ENCODE measurements at places on chromosomes 3 and 15.

- no peak for DNase-seq
Measured at GRCh38 chr3:129658110-129658843, 51.8 kb upstream of the PLXND1 start.

DNA sequence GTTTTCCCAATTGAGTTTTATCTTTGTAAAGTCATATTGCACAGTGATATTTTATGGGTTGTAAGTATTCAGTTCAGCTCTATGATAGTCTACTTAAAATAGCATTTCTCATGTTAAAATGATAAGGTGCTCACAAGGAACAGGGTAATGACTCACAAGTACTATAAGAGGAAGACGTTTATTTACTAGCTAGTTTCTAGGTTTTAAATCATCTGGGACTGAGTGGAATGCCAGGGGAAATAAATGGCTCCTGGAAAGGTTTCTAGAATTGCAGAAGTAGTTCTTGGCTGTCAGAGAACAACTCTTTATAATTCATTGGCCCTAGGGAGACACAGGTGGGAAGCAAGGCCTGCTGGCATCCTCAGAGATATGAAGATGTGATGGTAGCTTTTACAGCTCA lies 112.8 kb downstream of the CHDH start:
- no peak for DNase-seq

DNA sequence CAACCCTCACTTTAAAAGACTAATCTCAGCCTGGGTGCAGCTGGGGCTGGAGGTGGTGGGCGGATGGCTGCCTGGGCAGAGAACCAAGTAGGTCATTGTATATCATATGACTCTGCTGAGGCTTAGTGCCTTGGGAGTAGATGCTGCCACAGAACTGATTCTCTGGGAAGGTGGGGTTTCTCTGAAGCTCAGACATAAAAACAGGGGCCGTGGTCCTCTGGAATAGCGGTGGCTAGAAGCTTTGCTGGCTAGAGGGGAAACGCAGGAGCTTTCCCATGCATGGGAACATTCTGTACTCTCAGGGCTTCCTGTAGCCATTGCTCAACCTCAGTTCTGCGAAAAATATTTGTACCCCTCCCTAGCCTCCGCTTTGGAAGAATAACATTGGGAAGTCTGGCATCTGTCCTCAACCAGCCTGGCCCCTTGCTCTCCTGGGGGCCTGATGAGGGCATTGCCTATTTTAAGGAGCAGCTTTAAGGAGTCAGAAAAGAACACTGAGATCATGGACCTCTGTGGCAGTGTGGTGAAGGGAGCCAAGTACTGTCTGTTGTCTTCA lies 14.7 kb downstream of the TIMP4 start:
- peak; percentile 14 for DNase-seq

GRCh38 chr15:43250785-43251184 lies 15.9 kb downstream of the TGM5 start:
- DNase-seq: no peak

DNA sequence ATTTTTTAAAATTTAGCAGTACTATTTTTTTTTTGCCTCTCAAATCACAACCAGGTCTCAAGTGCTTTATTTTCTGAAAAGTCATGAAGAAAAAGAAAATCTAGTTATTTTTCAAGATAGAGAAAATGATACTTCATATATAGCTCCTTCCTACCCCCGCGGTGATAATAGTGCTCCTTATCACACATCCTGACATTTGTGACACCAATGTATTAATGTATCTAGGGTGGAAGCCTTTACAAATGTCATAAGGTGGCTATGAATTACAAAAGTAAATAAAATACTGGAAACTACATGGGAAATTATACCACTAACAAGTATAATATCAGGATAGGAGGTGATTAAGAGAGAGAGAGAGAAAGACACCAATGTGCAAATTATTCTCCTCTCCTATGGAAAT lies 582.2 kb downstream of the UNC13C start:
- no peak for DNase-seq

- no peak for DNase-seq
Measured at GRCh38 chr3:121748680-121749275, 763 bp downstream of the GOLGB1 start.

- DNase-seq: no peak
Measured at GRCh38 chr3:150544041-150544440, 2.3 kb downstream of the SERP1 start.

GRCh38 chr15:99476413-99477222 lies 89.2 kb upstream of the MEF2A start:
- DNase-seq: peak; percentile 67

- DNase-seq: no peak
Measured at GRCh38 chr3:179881791-179882190, 154.9 kb downstream of the PEX5L start.

DNA sequence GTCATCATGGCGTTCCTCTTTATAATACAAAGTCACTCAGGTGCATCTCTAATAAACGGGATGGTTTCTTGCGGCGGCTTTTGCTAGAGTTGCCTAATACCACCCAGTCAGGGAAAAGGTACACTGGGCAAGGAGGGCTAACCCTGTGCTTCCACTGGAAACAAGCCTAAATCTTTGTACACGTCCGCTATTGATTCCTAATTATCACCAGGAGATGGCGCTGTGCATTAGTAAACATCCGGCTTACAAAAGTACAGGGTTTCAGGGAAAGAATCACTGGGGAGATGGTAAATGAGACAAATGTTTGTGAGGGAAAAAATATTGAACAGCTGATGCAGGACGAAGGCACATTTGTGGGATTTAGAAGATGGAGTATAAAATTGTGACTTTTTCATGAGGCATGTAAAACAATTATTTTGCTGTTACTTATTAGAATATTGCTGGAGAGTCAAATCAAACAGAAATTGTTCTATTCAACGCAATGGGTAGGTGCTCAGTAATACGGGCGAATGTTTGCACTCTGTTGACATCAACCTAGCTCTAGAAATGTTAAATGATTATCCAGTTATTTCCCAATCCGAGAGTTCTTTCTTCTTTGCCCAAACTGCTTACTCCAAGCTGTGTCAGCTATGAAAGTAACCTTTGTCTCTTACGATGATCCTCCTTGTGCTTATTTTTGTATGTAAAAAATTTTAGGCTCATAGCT lies 50.6 kb downstream of the GMNC start:
- peak; percentile 41 for DNase-seq

GRCh38 chr3:125152951-125153350 lies 59.6 kb downstream of the SLC12A8 start:
- no peak for DNase-seq

GRCh38 chr15:31236184-31237042 lies 90.2 kb upstream of the KLF13 start:
- peak; percentile 84 for DNase-seq

DNA sequence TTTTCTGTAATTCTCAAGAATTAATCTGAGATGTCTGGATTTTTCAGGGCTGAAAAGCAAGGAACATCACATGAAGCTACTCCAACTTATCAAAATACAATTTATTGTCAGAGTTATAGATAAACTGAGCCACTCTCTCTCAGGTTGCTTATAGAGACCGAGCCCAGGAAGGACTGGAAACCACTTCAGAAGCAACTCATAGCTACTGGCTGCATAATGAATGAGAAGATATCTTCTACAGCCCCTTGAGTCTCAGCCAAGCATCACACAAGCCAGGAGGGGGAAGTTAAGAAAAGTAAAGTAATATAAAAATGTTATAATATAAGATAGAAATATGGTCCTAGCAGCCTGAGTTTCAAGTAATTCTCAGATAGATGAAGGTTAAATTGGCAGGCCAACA lies 186.0 kb downstream of the TNIK start:
- no peak for DNase-seq

DNA sequence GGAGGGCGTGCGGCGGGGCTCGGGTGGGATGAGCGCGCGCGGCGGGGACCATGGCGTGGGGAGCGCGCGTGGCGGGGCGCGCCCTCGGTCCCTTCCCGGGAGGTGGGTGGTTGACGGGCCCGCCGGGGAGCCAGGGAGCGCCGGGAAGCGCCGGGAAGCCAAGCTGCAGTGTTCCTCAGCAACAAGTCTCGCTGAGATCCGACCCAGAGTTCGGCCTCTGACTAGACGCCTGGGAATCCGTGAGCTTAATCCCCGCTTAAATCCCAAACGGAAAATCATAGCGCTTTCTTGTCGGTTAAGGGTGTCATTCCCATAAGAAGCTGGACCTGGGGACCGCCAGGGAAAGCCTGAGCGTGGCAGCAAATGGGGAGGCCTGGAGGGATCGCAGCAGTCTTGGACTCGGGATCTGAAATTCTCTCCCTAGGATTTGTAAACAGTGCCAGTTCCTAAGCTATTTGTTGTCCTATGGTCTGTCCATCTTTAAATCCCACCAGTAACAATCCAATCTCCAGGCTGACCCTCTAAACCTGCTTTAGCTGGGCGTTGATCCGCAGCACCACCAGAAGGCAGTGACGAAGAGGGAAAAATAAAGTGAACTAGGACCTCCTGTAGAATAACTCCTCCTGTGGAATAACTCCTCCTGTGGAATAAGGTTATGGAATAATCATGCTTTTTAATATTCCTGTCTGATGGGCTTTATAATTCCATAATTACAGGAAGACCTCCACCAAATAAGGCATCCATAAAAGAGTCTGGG lies 570 bp upstream of the NEDD4 start:
- peak; percentile 37 for DNase-seq

GRCh38 chr3:110900576-110900975 lies 171.0 kb upstream of the NECTIN3 start:
- peak; percentile 15 for DNase-seq

DNA sequence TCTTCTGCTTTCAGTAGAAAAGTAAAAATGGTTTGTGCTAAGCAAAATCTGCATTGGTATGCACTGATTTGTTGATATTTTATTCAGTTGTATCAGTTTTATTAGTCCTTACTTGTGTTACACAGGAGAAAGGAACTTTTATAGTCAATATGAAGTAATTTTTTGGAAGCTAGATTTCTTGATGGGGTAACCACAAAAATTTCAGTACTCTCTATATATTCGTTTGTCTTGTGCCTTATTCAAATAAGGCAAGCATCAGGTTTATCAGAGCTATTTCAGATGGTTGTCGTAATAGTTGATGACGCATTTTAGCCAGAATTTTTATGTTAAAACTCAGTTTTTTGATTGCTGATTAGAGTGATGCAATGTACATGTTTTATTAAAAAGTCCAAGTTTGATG lies 50.7 kb upstream of the NIPA1 start:
- no peak for DNase-seq

DNA sequence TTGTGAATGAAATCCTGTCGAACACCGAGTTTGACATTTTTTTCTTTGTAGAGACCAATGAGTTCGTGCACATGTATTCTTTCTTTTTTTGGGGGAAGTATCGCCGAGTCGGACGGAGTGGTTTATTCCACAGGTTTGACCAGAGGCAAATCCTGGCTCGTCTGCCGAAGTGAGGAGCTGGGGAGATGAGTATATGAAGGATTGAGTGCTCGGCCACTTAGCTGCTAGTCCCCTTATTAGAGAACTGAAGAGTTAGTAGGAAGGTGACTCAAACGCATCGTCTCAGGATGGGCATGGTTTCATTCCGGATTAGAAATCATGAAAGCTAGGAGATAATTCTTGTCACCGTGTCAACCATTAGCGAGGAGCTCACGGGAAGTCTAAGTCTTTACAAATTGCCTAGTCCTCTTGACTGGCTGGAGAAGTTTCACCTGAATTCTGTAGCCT lies 154.7 kb upstream of the GOLIM4 start:
- DNase-seq: peak; percentile 5

- peak; percentile 23 for DNase-seq
Measured at GRCh38 chr3:148992027-148992634, 791 bp downstream of the GYG1 start.

DNA sequence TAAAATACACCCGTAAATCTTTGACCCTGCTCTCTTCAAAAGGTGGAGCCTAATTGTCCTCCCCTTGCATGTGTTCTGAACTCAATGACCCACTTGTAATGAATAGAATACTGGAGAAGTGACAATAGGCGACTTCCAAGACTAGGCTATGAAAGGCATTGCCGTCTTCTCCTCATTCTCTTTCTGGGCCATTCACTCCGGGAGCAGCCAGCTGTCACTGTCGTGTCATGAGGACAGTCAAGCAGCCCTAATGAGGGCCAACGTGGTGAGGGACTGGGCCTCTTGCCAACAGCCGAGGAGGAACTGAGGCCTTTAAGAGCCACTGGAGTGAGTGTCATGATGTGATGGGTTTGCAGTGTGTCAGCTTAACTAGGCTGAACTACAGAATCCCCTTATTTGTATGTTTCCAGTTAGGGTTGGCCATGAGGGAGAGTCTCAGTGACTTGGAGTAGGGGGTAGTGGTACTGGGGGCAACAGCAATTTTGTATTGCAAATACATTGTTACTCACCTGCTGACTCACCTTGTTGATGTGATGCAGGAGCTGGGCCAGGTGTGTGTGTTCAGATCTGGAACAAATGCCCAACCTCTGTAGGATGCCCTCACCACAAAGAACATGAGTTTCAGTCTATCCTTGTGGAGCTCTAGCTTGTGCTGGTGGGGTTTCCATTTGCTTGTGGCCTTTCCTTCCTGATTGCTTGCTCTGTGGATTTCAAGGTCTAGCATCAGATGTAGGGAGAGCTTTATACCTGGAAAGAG lies 188.5 kb upstream of the PROK2 start:
- no peak for DNase-seq

DNA sequence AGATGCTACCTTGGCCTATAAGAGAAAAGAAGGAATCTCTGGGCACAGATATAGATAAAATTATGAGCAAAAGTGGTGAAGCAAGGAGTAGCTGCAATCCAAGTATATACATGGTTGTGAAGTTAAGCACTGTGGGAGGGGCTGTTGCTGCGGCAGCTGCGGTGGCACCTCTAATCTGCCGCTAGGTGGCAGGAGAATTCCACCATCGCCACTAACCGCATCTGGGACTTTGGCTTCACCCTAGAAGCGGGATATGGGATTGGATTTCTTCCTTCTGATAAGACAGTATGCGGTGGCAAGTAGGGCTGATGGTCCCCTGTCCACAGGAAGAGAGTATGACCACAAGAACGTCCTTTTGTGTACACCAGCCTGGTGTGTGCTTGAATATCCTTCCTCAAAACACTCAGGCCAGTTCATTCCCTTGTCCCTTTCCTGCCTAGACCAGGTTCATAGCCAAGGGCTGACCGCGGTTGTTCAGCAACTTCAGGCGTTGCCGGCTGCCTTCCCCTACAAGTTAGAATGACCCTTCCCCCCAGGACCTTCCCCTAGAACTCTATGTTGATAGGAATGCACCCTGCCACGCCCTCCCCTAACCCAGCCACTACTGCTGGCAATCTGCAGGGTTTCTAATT lies 5.1 kb downstream of the MAGEL2 start:
- DNase-seq: peak; percentile 3

- DNase-seq: no peak
Measured at GRCh38 chr3:183392186-183393034, 36.0 kb downstream of the MCF2L2 start.

DNA sequence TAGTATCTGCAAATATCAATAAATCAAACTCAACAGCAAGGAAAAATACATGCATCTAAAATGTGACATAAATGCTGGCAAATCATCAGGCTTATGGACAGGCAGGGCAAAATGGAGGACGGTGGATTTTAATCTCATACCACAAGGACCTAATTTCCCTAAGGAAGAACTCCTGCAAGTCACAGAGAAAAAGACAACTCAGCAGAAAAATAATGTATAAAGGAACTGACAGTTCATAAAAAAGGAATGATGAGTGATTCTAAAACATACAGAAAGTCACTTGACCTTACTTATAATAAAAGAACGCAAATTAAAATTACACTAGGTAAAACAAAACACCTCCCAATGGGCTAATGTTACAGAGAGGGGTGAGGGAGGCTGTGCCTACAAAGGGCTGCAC lies 17.2 kb downstream of the TUBGCP5 start:
- no peak for DNase-seq

All from HTR-8/SVneo (cell line).